ENCODE measurements at places on chromosomes 3 and 15.

- no peaks in the 10 kb centered on the region for H3K36me3 ChIP-seq
- H3K27me3 ChIP-seq: no peaks in the 10 kb centered on the region
- DNase-seq: no peak
- no peaks in the 10 kb centered on the region for H3K4me1 ChIP-seq
These were observed 11.2 kb downstream of the TGM4 start for GRCh38 chr3:44885618-44886017.

- H3K4me1 ChIP-seq: peaks cover 8% of the 10 kb centered on the region
- no peak for DNase-seq
These were observed 59.6 kb downstream of the MAGI1 start for GRCh38 chr3:65979162-65979561.

DNA sequence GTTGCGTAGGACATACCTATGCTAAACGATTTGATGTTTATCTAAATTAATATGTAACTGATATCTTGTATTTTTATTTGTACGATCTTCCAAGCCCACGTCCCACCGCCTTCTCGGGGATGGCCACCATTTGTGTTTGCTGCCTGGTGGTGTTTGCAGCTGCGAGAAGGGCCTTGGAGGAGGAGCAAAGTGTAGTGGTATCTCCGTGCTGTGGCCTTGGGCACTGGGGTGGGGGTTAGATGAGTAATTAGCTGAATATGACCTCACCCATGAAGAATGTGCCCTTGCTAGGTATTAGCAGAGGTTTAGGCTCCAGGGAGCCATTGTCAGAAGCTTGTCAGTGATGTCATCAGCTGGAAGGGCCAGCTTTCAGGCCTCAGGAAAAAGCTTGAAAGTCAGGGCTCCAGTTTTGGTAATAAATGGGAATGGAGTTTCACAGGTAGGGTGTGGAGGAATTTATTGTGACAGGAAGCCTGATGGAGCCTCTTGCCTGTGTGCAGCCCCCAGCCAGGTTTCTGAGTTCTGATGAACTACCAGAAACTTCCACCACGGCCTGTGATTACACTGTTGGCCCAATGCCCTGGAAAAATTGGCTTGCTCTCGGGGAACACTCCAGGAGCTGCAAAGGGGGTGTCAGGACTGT lies 41.0 kb downstream of the FLNB start:
- peak; percentile 89 for DNase-seq
- H3K27me3 ChIP-seq: no peaks in the 10 kb centered on the region
- H3K4me1 ChIP-seq: peaks cover 66% of the 10 kb centered on the region
- H3K27ac ChIP-seq: peak overlapping the region; percentile 97
- no peaks in the 10 kb centered on the region for H3K36me3 ChIP-seq
- no peak overlapping the region for H3K4me3 ChIP-seq

DNA sequence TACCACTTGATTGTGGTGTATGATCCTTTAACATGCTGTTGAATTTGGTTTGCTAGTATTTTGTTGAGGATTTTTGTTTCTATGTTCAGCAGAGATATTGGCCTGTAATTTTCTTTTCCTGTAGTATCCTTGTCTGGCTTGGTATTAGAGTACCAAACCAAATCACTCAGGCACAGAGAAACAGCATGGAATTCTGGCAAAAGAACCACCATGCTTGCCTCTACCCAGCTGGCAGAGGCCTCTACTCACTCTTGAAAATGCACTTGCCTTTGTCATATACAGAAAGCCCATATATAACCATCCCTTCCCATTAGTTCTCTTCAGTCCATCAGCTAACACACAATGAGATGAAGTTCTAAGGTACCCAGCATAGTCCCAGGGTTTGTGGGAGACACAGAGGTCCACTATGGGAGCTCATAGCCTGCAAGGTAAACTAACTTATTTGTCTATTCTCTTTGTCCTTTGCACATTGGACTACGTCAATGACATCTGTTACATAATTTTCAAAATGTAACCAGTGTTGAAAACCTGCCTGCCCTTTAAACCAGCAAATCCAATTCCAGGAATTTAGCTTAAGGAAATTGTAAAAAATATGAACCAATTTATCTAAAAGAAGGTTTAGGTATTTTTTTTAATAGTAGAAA lies 82.1 kb upstream of the POMGNT2 start:
- no peak overlapping the region for H3K27ac ChIP-seq
- no peak overlapping the region for H3K4me3 ChIP-seq
- no peaks in the 10 kb centered on the region for H3K36me3 ChIP-seq
- no peaks in the 10 kb centered on the region for H3K27me3 ChIP-seq

GRCh38 chr15:60386615-60387014 lies 11.2 kb downstream of the ANXA2 start:
- DNase-seq: no peak
- H3K27ac ChIP-seq: no peak overlapping the region
- no peak overlapping the region for H3K4me3 ChIP-seq
- no peaks in the 10 kb centered on the region for H3K27me3 ChIP-seq

DNA sequence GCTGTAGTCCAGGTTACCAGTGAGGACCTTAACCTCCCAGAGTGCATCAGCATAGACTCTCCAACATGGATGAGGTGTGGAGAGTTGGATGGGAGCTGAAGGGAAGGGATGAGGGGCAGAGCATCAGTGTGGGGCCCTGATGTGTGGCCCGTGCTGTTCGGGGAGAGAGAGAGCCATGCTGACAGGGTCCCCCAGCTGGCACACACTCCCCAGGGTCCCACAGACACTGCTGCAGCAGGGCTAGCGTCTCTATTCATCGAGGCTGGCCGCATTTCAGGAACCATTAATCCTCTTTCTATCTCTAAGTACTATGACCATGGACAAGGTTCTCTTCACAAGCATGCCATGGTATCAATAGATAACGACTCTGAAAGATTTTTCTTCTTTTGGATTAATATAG lies 85.9 kb upstream of the PLXNA1 start:
- no peak for DNase-seq
- H3K4me3 ChIP-seq: no peak overlapping the region
- H3K27ac ChIP-seq: no peak overlapping the region
- peaks cover 26% of the 10 kb centered on the region for H3K4me1 ChIP-seq

DNA sequence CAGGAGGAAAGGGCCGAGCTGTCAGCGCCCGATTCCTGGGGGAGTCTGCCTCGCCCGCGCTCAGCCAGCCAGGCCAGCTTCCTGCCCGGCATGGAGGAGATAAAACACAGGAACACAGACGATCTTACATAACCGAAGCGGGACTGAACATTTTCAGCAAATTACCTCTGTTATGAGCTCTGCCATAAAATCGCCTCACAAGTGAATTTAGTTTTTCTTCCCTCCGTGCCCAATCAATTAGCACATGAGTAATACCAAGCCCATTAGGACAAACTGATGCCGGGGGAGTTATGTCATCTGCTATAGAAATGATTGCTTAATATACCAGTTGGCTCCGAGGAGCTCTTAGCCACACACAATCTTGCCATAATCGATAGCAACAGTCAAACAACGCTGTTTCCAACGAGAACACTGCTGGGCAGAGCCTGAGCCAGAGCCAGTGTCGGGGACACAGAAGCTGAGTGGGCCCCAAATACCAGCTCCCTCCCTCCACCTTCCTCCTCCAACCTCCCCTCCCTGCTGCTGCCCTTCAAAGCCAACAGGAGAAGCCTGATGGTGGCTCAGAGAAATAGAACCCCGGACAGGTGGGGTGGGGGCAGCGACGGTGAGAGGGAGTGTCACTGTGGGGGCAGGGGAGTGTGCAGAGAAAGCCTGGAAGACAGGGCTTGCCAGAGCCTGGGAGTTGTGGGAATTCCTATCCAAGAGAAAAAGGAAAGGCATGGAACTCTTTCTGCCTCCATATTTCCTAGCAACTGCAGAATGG lies 279.4 kb upstream of the TLE3 start:
- H3K27ac ChIP-seq: peak overlapping the region; percentile 72
- no peak overlapping the region for H3K4me3 ChIP-seq
- peaks cover 14% of the 10 kb centered on the region for H3K4me1 ChIP-seq
- no peaks in the 10 kb centered on the region for H3K27me3 ChIP-seq
- no peaks in the 10 kb centered on the region for H3K36me3 ChIP-seq

- H3K36me3 ChIP-seq: no peaks in the 10 kb centered on the region
- no peaks in the 10 kb centered on the region for H3K4me1 ChIP-seq
- H3K27ac ChIP-seq: no peak overlapping the region
- no peaks in the 10 kb centered on the region for H3K27me3 ChIP-seq
- no peak for DNase-seq
These were observed 552.9 kb upstream of the SUCLG2 start for GRCh38 chr3:68207327-68207726.

GRCh38 chr3:55476515-55476914 lies 10.6 kb downstream of the WNT5A start:
- H3K27ac ChIP-seq: no peak overlapping the region
- no peak overlapping the region for H3K4me3 ChIP-seq
- H3K27me3 ChIP-seq: no peaks in the 10 kb centered on the region
- DNase-seq: no peak

DNA sequence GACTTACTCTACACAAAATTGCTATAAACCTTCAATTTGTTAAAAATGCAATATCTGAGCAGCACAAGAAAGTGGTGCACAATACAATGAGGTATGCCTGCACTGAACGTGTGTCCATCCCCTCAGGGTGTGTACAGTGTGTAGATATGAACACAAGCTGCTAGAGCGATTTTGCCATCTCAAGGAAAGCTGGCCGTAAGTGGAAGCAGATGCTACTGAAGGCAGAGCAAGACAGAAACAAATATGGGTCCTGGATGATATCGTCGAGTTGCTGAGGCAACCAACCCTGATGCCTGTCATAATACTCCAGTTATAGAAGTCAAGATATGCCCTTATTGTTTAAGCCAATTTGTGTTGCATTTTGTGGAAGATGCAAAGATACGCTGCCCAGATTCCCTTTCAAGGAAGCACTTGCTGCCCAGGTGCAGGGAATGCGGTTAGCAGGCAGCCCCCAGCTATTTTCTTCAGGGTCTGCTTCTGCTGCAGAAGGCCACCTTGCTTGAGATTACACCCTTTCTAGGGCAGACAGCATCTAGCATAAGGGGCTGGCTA lies 25.8 kb upstream of the EHHADH start:
- H3K4me1 ChIP-seq: peaks cover 16% of the 10 kb centered on the region
- H3K4me3 ChIP-seq: no peak overlapping the region
- H3K27me3 ChIP-seq: no peaks in the 10 kb centered on the region
- H3K36me3 ChIP-seq: no peaks in the 10 kb centered on the region

DNA sequence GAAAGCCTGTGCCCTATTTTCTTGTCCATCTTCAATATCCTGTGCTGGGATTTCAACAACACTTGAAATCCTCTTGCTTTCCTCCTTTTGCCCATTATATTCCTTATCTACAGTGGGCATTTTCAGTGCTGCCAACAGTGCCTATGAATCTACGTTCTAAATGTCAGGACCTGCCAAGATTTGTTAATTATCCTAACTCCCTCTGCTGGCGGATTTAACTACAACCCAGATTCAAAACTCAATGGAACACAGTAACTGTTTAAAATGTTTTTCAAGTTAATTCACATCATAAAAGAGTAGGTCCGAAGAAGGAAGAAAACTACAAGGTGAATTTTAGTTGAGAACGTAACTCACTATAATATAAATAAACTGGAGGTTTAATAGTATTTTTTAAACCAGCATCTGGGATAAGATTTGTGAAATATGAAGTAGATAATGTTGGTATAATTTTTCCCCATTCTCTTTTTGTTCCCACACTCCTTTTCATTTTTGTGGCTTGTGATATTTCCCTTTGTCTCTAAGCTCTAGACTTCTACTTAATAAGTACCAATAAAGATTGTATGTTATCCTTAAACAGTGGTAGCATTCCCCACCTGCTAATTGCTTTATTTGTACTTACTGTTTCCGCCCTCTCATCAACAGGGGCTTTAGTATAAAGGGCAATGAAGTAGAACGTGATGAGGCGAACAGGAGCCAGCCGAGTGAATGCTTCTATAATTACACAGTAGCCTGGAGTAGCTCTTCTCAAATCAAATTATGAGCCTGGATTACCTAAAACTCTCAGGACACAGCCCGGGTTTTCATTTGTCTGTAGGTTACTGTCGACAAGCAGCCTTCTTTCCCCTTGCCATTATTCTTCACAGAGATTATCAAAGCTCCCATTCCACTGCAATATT lies 302.5 kb upstream of the ATP11B start:
- H3K4me1 ChIP-seq: no peaks in the 10 kb centered on the region
- no peak overlapping the region for H3K4me3 ChIP-seq
- H3K36me3 ChIP-seq: no peaks in the 10 kb centered on the region

GRCh38 chr15:73517566-73517965 lies 74.6 kb downstream of the REC114 start:
- no peak overlapping the region for H3K4me3 ChIP-seq
- no peaks in the 10 kb centered on the region for H3K27me3 ChIP-seq
- H3K4me1 ChIP-seq: no peaks in the 10 kb centered on the region
- H3K27ac ChIP-seq: no peak overlapping the region
